Spleen (tissue), 13 donors: ENCODE measurements at places on chromosomes 3 and 15. TPM values are rescaled to one million over a fixed set of nuclear protein-coding genes. Genes with fewer than 3 reads are reported as not detected.

DNA sequence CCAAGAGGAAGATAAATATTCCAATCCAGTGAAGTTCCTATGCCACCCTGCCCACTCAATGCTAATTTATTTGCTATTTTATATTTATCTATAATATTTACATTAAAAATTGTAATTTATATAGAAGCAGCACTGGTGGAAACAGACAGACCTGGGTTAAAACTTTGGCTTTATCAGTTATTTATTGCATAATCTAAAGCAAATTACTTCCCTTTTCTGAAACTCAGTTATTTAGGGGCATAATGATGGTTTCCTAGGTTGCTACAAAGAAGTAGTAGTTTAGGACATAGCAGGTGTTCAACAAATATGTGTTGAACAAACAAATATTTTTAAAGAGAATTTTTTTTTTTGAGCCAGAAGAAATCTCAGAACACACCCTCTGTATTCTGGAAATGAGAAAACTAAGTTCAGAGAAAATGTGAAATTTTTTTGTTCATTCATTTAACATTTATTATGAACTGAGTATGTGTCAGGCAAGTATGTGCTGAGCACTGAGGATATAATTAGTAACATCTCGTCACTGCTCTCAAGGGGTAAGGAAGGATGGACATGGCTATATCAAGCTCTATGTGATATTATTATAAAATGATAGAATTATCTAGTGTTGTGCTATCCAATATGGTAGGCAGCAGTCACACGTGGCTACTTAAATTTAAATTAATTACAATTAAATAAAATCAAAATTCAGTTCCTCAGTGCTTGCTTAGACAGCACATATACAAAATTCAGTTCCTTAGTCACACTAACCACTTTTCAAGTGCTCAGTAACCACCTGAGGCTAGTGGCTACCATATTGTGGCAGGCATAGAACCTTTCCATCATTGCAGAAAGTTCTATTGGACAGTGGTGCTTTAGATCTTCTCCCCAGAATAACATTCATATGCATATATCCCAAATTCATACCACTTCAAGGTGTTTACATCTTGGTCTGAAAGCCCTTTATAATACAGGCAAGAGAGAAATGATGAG is 7.0 kb upstream of the UBE2Q2 start:
- H3K36me3 ChIP-seq, result no peaks in the 10 kb centered on the region
- H3K4me1 ChIP-seq, result no peaks in the 10 kb centered on the region
- H3K27me3 ChIP-seq, result no peaks in the 10 kb centered on the region
- DNase-seq, result no peak
- no peak overlapping the region for H3K27ac ChIP-seq
- no peak overlapping the region for H3K4me3 ChIP-seq

The GPR15 gene
- 11.9 TPM for total RNA-seq

- H3K36me3 ChIP-seq, result no peaks in the 10 kb centered on the region
- peak overlapping the region; percentile 24 for H3K27ac ChIP-seq
- no peak for DNase-seq
- no peaks in the 10 kb centered on the region for H3K27me3 ChIP-seq
Observed at GRCh38 chr3:39911465-39912309, 102.3 kb downstream of the MYRIP start.

The TEX55 gene
- total RNA-seq, result not detected

- H3K36me3 ChIP-seq, result no peaks in the 10 kb centered on the region
- H3K27ac ChIP-seq, result no peak overlapping the region
- no peak for DNase-seq
- H3K4me3 ChIP-seq, result no peak overlapping the region
- H3K27me3 ChIP-seq, result no peaks in the 10 kb centered on the region
Observed at GRCh38 chr3:61227799-61228198, 23.5 kb downstream of the FHIT start.

DNA sequence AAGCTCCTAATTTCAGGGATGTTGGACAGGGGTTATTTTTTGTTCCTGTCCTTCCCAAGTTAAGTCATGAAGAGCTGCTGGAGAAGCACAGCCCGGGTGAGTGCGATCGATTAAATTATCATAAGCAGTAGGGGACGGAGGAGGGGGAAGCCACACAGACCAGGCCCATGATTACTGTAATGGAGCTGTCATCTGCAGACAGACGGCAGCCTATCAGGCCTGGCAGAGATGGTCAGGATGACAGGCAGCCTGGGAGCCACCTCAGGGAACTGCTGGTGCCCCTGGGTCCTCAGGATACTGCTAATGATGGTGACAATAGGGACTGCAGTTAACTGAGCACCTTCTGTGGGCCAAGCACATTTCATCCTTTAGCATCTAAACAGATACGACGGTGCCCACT is 147.7 kb downstream of the RAB11A start:
- no peak for DNase-seq
- H3K27ac ChIP-seq, result no peak overlapping the region
- no peak overlapping the region for H3K4me3 ChIP-seq
- no peaks in the 10 kb centered on the region for H3K27me3 ChIP-seq
